ENCODE measurements at places on chromosomes 11 and 22.

- no peaks in the 10 kb centered on the region for H3K4me1 ChIP-seq
- no peak overlapping the region for H3K27ac ChIP-seq
- no peak overlapping the region for H3K4me3 ChIP-seq
- H3K27me3 ChIP-seq = no peaks in the 10 kb centered on the region
Measured at GRCh38 chr11:104484804-104485554, 321.0 kb upstream of the PDGFD start.

DNA sequence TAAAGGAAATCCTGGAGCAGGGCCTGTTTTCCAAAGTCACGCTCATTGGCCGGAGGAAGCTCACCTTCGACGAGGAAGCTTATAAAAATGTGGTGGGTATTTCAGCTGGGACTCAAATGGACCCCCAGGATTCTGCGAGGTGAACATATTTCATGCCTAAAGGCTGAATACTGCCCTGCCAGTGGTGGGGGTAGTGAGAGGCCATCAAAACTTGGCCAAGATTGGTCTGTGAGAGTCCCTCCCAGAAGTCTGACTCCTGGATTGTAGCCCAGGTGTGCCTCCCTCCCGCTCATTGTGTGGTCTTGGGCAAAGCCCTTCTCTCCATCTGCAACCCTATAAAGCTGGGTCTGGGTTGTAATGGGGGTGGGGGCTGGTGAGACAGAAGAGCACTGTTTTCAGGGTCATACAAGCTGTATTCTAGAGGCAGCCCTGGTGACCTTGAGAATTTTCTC lies 853 bp downstream of the HTATIP2 start:
- DNase-seq = no peak
- peak overlapping the region; percentile 64 for H3K4me3 ChIP-seq
- peaks cover 33% of the 10 kb centered on the region for H3K4me1 ChIP-seq
- H3K36me3 ChIP-seq = 0 out of 2 replicates have a peak, but pooled peaks cover 3% of the 10 kb centered on the region

DNA sequence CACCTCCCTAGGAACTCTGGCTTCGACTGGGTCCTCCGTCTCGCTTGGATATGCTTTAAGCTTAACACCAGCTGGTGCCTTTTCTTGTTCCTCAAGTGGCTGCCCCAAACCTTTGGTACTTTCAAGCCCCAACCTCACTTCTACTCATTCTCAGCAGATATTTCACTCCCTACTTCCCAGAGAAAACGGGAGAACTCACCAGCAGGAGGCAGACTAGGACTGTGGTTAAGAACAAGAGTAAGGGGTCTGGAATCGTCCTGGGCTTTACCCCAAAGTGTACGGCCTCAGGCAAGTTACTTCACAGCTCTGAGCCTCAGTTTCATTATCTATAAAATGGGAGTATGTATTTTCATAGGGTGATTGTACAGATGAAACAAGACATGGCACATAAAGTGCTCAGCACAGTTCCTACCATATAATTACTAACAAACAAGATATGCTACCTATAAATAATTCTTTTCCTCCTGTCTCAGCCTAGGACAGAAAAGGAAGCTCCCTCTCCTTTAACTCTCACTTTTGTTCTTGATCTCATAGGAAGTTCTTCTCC lies 37.8 kb downstream of the PAMR1 start:
- H3K36me3 ChIP-seq = 0 out of 2 replicates have a peak, but pooled peaks cover 2% of the 10 kb centered on the region
- no peak overlapping the region for H3K27ac ChIP-seq
- peak; percentile 94 for DNase-seq
- no peaks in the 10 kb centered on the region for H3K27me3 ChIP-seq

DNA sequence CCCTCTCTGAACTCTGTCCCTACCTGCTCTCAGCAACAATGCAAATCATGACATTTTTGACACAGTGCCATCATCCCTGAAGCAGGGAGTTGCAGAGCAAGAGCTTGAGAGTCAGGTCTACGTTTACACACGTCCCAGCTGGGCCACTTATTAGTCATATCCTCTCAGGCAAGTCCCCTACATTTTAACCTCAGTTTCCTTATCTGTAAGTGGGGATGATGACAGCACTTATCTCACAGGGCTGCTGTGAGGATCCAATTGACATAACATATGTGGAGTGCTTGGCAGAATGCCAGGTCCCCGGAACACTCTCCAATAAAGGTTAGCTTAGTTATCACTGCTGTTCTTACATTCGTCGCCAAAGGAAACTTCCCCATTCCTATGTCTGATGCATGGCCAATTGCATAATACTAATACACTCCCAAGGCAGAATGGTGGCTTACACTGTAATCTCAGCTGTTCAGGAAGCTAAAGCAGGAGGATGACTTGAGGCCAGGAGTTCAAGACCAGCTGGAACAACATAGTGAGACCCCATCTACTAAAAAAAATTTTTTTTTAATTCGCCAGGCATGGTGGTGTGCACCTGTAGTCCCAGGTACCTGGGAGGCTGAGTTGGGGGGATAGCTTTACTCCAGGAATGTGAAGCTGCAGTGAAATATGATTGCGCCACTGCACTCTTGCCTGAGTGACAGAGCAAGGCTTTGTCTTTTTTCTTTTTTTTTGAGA lies 16.6 kb downstream of the ASCC2 start:
- H3K4me3 ChIP-seq = no peak overlapping the region
- no peak overlapping the region for H3K27ac ChIP-seq
- H3K36me3 ChIP-seq = peaks cover 23% of the 10 kb centered on the region
- H3K4me1 ChIP-seq = no peaks in the 10 kb centered on the region
- DNase-seq = no peak

DNA sequence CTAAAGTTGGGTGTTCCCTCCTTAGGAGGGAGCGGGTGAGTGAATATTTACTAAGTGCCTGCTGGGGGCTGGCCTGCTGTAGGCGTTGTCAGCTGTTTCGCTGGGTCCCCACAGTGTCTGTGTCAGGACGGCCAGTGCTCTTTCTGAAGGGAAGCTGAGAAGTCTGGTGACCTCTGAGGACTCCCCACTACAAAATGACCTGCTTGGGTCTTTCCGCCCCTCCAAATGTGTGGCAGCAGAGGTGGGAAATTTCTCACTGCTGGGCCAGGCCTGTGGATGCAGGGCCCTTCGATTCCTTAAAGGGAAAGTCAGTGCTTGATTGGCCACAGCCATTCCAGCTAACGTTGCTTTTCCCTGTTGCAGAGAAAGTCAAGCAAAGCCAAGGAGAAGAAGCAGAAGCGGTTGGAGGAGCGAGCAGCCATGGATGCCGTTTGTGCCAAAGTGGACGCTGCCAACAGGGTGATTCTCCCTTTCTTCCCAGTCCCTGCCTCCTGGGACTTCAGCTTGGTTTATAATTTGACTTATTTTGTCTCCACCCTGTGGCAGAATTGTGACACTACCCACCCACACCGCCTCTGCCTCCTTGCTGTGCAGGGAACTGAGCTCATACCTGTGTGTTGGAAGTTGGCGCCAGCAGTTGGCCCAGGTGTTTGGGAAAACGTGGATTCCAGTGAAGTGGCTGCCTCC lies 6.8 kb downstream of the NAA40 start:
- H3K27me3 ChIP-seq = no peaks in the 10 kb centered on the region
- peak; percentile 90 for DNase-seq
- no peaks in the 10 kb centered on the region for H3K4me1 ChIP-seq
- H3K4me3 ChIP-seq = no peak overlapping the region

GRCh38 chr11:17406082-17406817 lies 17.8 kb upstream of the KCNJ11 start:
- no peak overlapping the region for H3K27ac ChIP-seq
- no peak overlapping the region for H3K4me3 ChIP-seq
- no peaks in the 10 kb centered on the region for H3K27me3 ChIP-seq

GRCh38 chr11:64742087-64742888 lies 1.7 kb downstream of the RASGRP2 start:
- H3K27ac ChIP-seq = no peak overlapping the region
- H3K4me3 ChIP-seq = peak overlapping the region; percentile 84
- peaks cover 34% of the 10 kb centered on the region for H3K27me3 ChIP-seq
- H3K4me1 ChIP-seq = peaks cover 41% of the 10 kb centered on the region

GRCh38 chr11:92960886-92961285 lies 8.6 kb upstream of the MTNR1B start:
- H3K27me3 ChIP-seq = no peaks in the 10 kb centered on the region
- H3K36me3 ChIP-seq = no peaks in the 10 kb centered on the region
- no peak overlapping the region for H3K4me3 ChIP-seq
- no peaks in the 10 kb centered on the region for H3K4me1 ChIP-seq
- no peak for DNase-seq

- H3K27me3 ChIP-seq = peaks cover 11% of the 10 kb centered on the region
- no peaks in the 10 kb centered on the region for H3K4me1 ChIP-seq
- H3K36me3 ChIP-seq = no peaks in the 10 kb centered on the region
- no peak overlapping the region for H3K27ac ChIP-seq
- DNase-seq = no peak
Measured at GRCh38 chr11:74680703-74681531, 50.3 kb downstream of the CHRDL2 start.

- no peaks in the 10 kb centered on the region for H3K36me3 ChIP-seq
- H3K4me3 ChIP-seq = peak overlapping the region; percentile 83
- peaks cover 12% of the 10 kb centered on the region for H3K27me3 ChIP-seq
Measured at GRCh38 chr11:68313574-68314202, 1.3 kb downstream of the LRP5 start.

GRCh38 chr11:104033134-104033533 lies 3.3 kb upstream of the DDI1 start:
- H3K4me3 ChIP-seq = no peak overlapping the region
- no peaks in the 10 kb centered on the region for H3K4me1 ChIP-seq
- DNase-seq = no peak
- H3K27ac ChIP-seq = no peak overlapping the region
- no peaks in the 10 kb centered on the region for H3K27me3 ChIP-seq
- 0 out of 2 replicates have a peak, but pooled peaks cover 2% of the 10 kb centered on the region for H3K36me3 ChIP-seq

DNA sequence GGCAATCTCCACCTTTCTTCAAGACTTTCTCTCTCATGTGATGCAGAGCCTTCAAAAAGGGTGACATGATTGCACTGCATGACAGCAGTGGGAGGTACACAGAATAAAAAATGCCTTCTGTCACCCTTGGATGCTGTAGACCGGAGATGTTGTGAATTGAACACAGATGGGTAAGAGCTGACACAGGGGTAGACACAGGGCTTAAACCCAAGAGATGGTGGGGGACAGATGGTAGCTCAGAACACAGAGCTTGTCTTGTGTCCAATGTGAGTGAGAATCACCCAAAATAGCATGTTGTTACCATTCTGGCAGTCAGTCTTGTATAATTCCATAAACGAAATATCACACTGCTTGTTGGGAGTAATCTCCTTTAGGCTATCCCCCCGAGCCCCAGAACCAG lies 69.9 kb downstream of the JRKL start:
- H3K27ac ChIP-seq = no peak overlapping the region
- peaks cover 18% of the 10 kb centered on the region for H3K4me1 ChIP-seq
- no peaks in the 10 kb centered on the region for H3K27me3 ChIP-seq
- no peak overlapping the region for H3K4me3 ChIP-seq
- no peak for DNase-seq

DNA sequence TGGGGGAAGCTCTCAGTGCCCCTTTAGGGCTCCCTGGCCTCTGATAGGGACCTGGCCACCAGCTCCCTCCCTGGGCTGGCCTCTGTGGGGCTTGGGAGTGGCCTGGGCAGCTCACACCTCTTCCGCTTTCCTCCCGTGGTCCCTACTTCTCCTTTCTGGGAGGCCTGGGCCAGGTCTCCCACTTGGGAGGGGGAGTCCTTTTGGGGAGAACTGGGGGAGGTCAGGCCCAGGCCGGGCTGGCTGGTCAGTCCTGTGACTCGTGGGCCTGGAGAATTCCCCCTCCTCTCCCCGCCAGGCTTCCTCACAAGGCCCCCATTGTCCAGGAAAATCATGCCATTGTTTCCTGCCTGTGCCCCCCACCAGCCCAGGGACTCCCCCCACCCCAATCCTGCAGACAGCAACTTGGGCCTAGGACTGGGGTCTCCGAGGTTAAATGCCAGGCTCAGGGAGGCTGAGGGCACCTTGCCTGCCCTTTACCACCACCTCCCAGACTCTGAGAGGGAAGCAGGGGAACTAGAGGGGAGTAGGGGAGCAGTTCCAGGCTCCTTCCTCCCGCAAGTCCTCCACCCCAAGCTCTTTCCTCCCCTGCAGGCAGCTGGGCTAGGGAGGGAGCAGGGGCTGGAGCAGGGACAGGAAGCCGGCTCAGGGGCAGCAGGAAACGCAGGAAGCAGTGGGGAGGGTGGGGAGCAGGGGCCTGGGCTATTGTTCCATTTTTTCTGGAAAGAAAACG lies 2.8 kb downstream of the MAP3K11 start:
- H3K4me1 ChIP-seq = peaks cover 20% of the 10 kb centered on the region
- H3K27me3 ChIP-seq = no peaks in the 10 kb centered on the region
- no peaks in the 10 kb centered on the region for H3K36me3 ChIP-seq
- H3K27ac ChIP-seq = no peak overlapping the region
- DNase-seq = peak; percentile 56
- H3K4me3 ChIP-seq = peak overlapping the region; percentile 59

DNA sequence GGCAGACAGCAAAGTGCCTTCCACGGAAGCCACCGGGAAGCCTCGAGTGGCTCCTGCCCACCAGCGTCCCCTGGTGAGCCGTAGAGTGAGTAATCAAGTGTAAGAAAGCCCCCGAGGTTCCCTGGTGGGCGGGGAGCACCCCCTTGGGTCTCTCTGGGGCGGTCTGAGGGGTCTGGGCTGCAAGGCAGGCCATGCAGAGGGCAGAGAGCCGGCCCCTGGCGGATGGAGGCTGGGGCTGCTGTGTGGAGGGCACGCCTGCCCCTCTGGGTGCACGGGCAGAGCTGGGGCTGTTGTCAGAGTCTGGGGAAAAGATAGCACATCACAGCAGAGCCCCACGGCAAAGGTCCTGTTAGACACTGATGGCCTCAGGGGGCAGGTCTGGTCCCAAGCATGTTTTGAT lies 25.7 kb upstream of the MYRF start:
- no peaks in the 10 kb centered on the region for H3K36me3 ChIP-seq
- H3K4me3 ChIP-seq = no peak overlapping the region
- no peaks in the 10 kb centered on the region for H3K4me1 ChIP-seq

- no peaks in the 10 kb centered on the region for H3K4me1 ChIP-seq
- peaks cover 7% of the 10 kb centered on the region for H3K36me3 ChIP-seq
- no peaks in the 10 kb centered on the region for H3K27me3 ChIP-seq
- H3K4me3 ChIP-seq = no peak overlapping the region
- no peak overlapping the region for H3K27ac ChIP-seq
Measured at GRCh38 chr11:103649401-103649895, 387.0 kb upstream of the DDI1 start.

DNA sequence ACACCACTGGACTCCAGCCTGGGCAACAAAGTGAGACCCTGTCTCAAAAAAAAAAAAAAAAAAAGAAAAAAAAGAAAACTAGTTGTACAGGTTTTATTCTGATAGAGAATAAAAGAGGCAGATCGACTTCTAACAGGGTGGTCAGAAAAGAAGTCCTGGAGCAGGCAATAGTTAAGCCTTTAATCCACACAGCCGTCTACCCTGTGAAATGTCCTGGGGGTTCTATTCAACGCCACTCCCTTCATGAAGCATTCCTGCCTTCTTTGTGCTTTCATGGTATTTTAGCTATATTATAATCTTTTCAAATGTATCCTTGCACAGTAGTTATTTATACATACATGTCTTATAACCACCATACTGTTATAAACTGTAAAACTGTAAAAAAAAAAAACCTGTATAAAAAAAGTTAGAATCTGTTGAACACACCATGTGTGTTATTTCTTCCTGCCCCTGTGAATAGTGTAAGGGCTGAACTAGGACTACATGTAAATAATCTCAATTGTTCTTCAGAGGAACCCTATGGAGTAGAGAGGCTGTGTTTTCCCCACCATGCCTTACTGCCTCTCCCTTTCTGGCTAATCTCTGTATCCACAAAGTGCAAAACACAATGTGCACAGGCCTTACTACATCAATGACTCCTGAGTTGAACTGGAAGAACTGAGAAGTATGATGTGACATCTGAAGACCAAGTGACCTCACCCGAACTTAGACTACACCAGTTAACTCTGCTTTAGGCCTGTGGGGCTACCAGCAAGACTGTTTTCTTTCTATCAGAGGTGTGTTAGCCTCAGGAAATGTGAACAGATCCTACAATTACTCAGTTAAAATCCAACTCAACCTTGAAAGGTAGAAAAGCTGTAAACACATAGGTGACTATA lies 25.3 kb downstream of the PRCP start:
- 0 out of 2 replicates have a peak, but pooled peaks cover 9% of the 10 kb centered on the region for H3K4me1 ChIP-seq
- no peaks in the 10 kb centered on the region for H3K27me3 ChIP-seq
- H3K4me3 ChIP-seq = no peak overlapping the region
- 0 out of 2 replicates have a peak, but pooled peaks cover 14% of the 10 kb centered on the region for H3K36me3 ChIP-seq
- H3K27ac ChIP-seq = no peak overlapping the region
